ENCODE measurements at places on chromosomes 2 and 18.

- no peak for DNase-seq
Observed at GRCh38 chr2:121791290-121791689, 35.8 kb downstream of the TSN start.

GRCh38 chr2:128395196-128395595 is 76.5 kb upstream of the HS6ST1 start:
- no peak for DNase-seq

GRCh38 chr2:12270876-12271588 is 445.7 kb upstream of the TRIB2 start:
- DNase-seq = no peak

DNA sequence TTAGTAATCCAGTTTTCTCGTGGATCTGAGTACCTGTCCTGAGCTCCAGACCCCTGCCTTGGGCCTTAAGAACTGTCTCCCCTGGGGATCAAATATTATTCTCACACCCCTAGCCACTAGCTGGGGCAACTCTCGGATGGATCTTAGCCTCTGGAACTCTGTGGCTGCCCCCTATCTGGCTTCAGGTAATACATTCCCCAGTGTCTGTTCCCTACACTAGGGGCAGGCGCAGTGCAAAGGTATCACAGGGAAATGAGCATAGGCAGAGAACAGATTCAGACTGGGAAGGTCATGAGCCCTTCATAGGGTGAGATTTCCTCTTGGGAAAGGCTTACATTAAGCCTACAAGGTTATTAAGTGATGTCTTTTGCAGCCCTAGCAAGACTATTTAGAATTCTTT is 11.2 kb upstream of the SIX2 start:
- no peak for DNase-seq

DNA sequence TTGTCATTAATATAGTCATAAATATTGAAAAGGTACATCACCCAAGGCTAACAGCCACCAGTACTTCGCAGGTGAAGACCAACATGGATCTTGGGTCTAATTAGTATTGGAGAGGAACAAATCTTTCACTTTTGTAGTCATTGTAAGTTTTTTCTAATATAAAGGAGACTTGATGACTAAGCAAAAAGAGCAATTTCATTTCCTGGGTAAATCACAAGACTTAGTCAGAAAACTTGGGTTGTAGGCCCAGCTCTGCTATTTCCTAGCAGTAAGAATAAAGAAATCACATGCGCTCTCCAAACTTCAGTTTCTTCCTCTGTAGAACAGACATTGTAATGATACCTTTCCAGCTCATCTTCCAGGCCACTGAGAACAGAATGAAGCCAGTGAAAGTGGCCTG is 40.9 kb downstream of the NRP2 start:
- DNase-seq = no peak

Data from stimulated activated CD4-positive, alpha-beta T cell treated with anti-CD3 and anti-CD28 coated beads, Interleukin-2, amount 100 ng/mL, for 48 hours (primary cell).